Activated naive CD4-positive, alpha-beta T cell treated with anti-CD3 and anti-CD28 coated beads, Interleukin-2, amount 50 U/mL, for 16 hours (primary cell): ENCODE measurements at places on chromosomes 12 and 14.
A peak's percentile ranks its signal among the peaks of the same experiment; 100 is the strongest.

DNA sequence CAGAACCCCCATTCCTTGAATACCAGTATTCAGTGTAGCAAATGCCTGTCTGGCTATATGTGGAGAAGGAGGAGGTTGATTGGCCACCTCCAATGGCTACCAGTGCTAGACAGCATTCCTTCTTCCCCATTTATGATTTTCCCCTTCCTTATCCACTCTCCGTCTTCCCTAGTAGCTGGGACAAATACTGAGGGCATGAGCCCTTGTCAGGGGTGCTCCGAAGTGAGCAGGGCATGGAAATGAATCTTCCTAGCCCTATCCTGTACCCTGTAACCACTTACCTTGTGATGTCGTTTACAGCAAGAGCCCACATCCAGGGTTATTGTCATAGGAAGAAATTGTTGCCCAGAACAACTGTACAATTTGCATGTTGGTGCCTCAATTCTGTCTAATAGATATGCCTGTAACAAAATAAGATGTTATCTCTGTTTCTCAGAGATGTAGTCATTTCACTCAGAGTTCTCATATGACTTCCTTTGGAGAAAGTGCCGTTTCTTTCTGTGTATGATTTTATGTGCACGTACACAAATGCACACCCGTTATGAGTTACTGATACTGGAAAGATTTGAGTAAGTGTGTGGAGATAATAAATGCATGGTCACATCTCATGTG, 423.7 kb downstream of the EGLN3 start:
- no peak for DNase-seq

GRCh38 chr14:25032092-25032784, 17.7 kb downstream of the STXBP6 start:
- DNase-seq = no peak

DNA sequence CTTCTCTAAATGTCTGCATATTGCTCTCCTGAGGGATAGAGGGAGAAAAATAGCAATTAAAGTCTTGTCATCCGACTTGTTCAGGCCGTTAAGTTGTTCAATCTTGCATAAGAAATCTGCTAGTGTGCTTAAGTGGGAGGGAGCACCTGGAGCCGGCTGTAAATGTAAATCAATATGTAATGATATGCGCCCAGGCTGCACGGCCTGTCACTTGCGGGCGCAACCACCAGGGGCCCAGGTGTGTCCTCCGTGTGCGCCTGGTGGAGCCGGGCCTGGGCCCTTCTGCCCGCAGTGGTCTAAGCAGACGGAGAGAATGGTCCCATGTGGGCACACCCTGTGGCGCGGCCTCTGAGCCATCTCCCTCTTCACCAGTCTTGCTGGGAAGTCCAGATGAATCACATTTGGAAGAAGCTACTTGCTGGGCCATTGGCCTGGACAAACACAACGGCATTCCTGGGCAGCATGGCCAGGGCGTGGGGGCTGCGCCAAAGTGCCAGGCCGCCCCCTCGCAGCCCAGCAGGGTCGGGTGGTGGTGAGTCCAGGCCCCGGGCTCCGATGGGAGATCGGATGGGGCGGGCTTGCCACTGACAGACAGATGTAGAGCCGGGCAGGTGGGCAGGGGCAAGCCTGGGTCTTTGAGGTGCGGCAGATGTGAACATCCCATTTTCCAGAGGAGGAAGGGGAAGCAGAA, 193.3 kb upstream of the C14orf180 start:
- DNase-seq = peak; percentile 6

GRCh38 chr12:108980831-108981618, 39.8 kb downstream of the SVOP start:
- DNase-seq = no peak

DNA sequence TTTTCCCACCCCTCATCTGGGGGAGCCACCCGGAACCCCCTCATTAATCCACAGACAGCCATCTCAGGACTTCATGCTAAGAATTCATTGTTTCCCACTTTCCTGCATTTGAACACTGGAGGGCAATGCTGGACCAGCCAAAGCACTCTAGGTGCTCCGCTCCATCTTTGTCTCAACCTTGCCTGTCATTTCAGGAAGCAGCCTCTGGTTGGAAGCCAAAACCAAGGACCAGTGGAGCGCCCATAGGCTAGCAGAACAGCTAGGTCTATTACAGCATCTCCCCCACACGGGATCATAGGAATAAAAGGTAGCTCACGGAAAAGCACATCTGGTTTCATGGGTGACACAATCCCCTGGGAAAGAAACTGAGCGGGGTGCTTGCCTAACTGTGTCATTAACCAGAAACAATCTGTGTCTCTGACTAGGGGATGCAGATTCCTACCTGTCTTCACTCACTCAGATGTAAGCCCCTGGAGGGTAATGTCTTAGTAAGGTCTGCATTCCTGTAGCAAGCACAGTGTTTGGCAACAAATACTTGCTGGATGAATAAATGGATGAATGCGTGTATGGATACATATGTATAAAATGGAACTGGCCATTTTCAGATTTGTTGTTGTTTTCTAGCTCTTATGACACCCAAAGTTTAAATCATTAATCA, 197.0 kb downstream of the DAD1 start:
- DNase-seq = no peak

- DNase-seq = no peak
Measured at GRCh38 chr12:95118138-95118787, 44.8 kb upstream of the NR2C1 start.

DNA sequence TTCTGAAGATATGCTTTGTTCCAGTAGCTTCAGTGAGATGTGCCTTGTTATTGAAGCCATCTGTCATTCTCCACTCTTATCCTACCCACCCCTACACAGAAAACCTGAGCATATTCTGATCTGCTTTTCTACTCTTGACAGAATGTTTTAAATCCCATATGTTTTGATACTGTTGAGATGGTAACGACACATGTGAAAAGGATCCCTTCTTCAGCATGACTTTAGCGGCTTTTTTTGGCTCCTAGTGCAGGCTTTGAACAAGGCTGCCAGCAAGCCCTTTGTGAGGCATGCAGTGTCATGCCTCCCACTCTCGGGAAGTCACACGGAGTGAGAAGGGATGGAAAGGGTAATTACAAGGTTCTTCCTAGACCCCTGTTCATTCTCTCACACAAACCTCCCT, 228.8 kb upstream of the RGS6 start:
- DNase-seq = no peak

- peak; percentile 67 for DNase-seq
Measured at GRCh38 chr12:111438481-111438880, 32.8 kb downstream of the SH2B3 start.

DNA sequence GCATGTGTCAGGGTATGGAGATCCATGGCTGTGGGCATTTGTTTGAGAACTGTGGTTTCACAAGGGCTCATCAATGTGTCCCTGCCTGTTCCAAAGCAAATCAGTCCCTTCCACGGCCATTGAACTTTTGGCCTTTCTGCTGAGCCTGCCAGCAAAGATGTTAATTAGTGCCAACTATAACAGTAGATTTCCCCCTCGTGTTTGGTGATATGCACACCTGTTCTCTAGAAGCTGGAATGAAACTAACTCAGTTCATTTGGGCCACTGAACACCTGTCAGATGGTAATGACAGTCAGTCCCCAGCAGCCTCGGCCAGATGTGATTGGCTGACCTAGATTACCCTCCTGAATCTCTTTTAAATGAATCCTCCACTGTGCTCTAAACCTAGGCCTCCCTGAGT, 43.2 kb downstream of the IRAK3 start:
- DNase-seq = no peak

- DNase-seq = peak; percentile 100
Measured at GRCh38 chr12:52050758-52051541, at the start of gene NR4A1. Gene NR4A1, plus strand, starts transcription at chr12:52051442. Its CDS starts 2,887 bp downstream, at chr12:52054329.

DNA sequence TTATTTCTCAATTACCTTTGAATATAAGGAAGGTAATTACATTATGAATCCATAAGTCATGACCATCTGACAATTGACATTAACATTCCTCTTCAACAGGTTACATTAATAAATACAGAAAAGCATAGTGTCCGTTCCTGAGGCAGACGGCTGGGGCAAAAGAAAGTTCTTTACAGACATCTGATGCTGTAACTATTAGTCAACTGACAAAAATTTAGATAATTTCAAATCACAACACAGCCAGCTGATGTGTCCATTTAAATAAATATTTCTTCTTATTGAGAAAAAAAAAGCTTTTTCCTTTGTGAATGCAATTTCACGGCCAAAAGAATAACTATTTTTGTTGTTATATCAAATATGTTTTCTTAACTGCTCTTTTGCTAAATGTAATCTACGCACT, 9.2 kb upstream of the PYROXD1 start:
- no peak for DNase-seq

DNA sequence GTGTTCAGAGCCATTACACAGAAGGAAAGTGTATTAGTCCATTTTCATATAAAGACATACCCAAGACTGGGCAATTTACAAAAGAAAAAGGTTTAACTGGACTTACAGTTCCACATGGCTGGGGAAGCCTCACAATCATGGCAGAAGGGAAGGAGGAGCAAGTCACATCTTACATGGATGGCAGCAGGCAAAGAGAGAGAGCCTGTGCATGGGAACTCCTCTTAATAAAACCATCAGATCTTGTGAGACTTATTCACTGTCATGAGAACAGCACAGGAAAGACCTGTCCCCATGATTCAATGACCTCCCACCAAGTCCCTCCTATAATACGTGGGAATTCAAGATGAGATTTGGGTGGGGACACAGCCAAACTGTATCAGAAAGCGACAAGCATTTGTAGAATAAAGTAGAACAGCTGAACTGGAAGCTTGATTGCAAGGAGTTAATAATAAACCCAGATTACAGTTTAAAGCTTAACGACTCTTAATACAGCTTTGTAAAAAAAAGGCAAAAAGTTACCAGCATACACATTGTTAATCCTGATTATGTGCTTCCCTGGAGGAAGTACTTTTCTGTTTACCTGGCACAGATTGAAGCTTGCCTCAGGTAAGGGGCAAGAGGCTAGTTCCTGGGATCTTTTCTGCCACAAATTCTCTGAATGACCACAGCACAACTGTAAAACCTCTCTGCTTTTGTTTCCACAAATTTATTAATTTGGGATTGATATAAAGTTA, 18.1 kb upstream of the STON2 start:
- no peak for DNase-seq
